Transverse colon (tissue), 4 donors: ENCODE measurements at places on chromosomes 13 and 19. TPM values are rescaled to one million over a fixed set of nuclear protein-coding genes. Genes with fewer than 3 reads are reported as not detected.
A peak's percentile ranks its signal among the peaks of the same experiment; 100 is the strongest.

DNA sequence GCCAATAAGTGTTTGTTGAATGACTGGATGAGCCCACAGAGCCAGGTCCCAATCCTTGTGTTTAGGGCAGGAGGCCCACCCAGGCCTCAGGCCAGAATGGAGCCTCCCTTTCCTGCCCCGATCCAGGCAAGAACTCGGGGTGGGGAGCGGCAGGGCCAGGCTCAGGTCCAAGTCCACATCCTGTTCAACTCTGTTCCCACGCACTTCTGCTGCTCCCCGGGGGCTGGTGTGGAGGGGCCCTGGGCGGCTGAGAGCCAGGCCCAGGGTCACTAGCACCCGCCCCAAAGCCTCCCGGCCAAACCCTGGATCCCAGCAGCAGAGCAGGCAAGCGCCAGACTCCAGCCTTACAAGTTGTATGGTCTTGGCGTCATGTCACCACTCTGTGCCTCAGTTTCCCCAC, 8.0 kb downstream of the ANGPTL8 start:
- no peak overlapping the region for H3K4me3 ChIP-seq
- peaks cover 7% of the 10 kb centered on the region for H3K4me1 ChIP-seq
- H3K36me3 ChIP-seq = no peaks in the 10 kb centered on the region
- DNase-seq = no peak

The SULT2A1 gene
- total RNA-seq = 0.96 TPM

- H3K27ac ChIP-seq = no peak overlapping the region
- H3K4me1 ChIP-seq = no peaks in the 10 kb centered on the region
- peaks cover 6% of the 10 kb centered on the region for H3K27me3 ChIP-seq
- DNase-seq = no peak
- no peak overlapping the region for H3K4me3 ChIP-seq
Measured at GRCh38 chr19:51295382-51296126, 15.9 kb upstream of the IGLON5 start.

GRCh38 chr13:77863144-77863543, 55.5 kb downstream of the EDNRB start:
- no peaks in the 10 kb centered on the region for H3K4me1 ChIP-seq
- H3K27ac ChIP-seq = no peak overlapping the region
- no peaks in the 10 kb centered on the region for H3K36me3 ChIP-seq

GRCh38 chr19:53994811-53995210, 3.4 kb downstream of the CACNG6 start:
- H3K4me1 ChIP-seq = peaks cover 9% of the 10 kb centered on the region
- H3K27me3 ChIP-seq = peaks cover 67% of the 10 kb centered on the region
- H3K36me3 ChIP-seq = no peaks in the 10 kb centered on the region
- H3K27ac ChIP-seq = no peak overlapping the region
- DNase-seq = no peak

The TBXA2R gene
- 0.79 TPM for total RNA-seq

DNA sequence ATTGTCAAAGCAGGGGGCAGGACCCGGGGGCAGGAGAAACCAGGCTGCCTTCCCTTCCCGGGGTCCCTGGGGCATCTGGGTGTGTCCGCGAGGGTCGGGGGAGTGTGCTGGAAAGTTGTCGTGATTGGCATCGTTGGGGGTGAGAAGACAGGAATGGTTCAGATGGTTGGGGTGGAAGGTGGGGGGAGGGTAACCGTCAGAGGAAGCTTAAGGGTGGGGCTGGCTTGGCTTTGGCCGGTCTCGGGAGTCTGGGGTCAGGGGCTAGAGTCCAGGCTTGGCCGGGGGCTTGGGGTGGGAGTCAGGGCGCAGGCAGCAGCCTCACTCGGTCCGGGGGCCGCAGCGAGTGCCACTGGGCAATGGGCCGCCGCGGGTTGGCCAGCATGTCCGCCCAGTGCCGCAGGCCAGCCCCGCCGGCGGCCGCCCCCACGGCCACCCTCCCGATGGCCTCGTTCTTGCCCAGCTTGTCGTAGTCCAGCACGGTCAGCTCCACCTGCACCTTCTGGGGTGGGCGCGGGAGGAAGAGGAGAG, 6.8 kb upstream of the DNAAF3 start:
- H3K36me3 ChIP-seq = no peaks in the 10 kb centered on the region
- H3K27ac ChIP-seq = no peak overlapping the region
- DNase-seq = no peak
- peaks cover 7% of the 10 kb centered on the region for H3K4me1 ChIP-seq
- peaks cover 100% of the 10 kb centered on the region for H3K27me3 ChIP-seq
- H3K4me3 ChIP-seq = peak overlapping the region; percentile 23

DNA sequence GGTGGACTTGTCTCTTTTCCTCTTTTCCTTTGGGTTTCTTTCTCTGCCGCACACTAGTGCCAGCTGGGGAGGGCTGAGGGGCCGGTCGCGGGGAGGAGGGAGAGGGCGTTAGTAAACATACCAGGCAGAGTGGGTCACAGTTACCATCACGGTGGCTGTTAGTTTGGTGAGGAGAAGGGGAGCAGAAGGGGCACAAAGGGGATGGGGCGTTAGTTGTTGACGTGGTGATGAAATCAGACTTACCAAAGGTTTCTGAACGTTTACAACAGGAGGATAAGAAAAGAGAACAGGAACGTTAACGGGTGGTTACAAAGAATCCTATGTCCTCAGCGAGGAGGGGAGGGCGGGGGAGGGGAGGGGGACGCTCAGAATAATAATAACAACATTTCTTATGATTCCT, 77.9 kb downstream of the PTPRS start:
- H3K27ac ChIP-seq = no peak overlapping the region
- no peaks in the 10 kb centered on the region for H3K27me3 ChIP-seq
- H3K4me3 ChIP-seq = no peak overlapping the region
- no peak for DNase-seq
- no peaks in the 10 kb centered on the region for H3K4me1 ChIP-seq

GRCh38 chr19:54151362-54152035, 8.0 kb downstream of the LENG1 start:
- H3K4me3 ChIP-seq = no peak overlapping the region
- H3K36me3 ChIP-seq = peaks cover 5% of the 10 kb centered on the region
- H3K27ac ChIP-seq = no peak overlapping the region
- no peak for DNase-seq
- no peaks in the 10 kb centered on the region for H3K4me1 ChIP-seq

The TEX26 gene
- total RNA-seq = not detected

DNA sequence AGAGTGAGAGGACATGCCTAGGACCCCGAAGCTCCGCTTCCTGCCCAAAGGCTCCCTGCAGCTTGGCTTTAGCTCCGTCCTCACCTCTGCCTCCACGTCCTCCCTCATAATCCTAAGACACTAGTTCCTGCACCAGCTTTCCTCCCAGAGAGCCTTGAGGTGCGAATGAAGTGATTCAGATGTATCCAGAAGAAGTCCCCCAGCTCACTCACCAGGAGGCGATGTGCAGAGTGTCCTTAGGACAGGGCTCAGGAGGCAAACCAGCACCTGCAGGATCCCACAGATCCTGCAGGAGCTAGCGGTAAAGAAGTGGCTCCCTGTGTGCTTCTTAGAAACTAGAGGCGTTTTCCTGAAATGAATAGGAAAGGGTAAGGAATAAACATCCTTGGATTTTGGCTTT, 109.7 kb downstream of the HSPH1 start:
- no peak overlapping the region for H3K27ac ChIP-seq
- H3K27me3 ChIP-seq = no peaks in the 10 kb centered on the region
- H3K4me3 ChIP-seq = no peak overlapping the region
- H3K4me1 ChIP-seq = peaks cover 6% of the 10 kb centered on the region
- DNase-seq = no peak
- H3K36me3 ChIP-seq = no peaks in the 10 kb centered on the region

- no peaks in the 10 kb centered on the region for H3K36me3 ChIP-seq
- H3K4me3 ChIP-seq = no peak overlapping the region
- no peak overlapping the region for H3K27ac ChIP-seq
- DNase-seq = no peak
Measured at GRCh38 chr19:57642396-57643046, 9.6 kb downstream of the ZNF211 start.
